ENCODE measurements at places on chromosomes 11 and 22. TPM values are rescaled to one million over a fixed set of nuclear protein-coding genes. Genes with fewer than 3 reads are reported as not detected.

The FGF4 gene
- not detected for total RNA-seq

The BBOX1 gene
- 0.27 TPM for total RNA-seq

The KDM4E gene
- total RNA-seq: not detected

DNA sequence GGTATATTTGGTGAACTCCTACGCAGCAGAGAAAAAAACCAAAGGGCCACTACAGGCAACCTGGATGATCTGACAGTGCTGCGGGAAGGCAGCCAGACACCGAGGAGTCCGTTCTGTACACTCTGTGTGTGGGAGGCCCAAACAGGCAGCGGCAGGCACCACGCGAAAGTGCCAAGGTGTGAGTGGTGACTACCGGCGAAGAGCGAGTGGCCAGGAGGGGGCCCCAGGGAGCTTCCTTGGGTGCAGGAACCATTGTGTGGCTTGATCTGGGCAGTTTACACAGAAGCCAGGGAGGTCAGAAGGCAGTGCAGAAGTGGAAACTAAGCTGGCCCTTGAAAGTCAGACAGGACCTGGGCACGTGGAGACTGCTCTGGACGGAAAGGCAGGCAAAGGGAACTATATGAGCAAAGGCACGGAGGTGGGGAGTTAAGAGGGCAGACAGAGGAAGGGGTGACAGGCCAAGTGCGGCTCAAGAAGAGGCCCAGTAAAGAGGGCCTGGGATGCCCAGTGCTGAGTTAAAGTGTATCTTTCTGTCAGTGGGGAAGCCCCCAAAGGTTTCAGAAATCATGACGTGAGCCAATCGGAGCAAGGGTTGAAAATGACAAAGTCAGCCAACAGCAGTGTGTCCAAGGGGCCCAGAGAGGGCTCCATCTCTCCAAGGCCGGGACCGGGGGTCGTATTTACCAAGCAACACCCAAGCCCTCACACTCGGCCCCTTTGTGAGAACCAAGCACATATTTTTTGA is 10.6 kb downstream of the TMEM184B start:
- DNase-seq: no peak
